CD4-positive, alpha-beta T cell treated with Interleukin-21 for 1 hour (primary cell): ENCODE measurements at places on chromosomes 7 and 10.

GRCh38 chr7:50507898-50508470, 57.2 kb downstream of the DDC start:
- no peak for DNase-seq

DNA sequence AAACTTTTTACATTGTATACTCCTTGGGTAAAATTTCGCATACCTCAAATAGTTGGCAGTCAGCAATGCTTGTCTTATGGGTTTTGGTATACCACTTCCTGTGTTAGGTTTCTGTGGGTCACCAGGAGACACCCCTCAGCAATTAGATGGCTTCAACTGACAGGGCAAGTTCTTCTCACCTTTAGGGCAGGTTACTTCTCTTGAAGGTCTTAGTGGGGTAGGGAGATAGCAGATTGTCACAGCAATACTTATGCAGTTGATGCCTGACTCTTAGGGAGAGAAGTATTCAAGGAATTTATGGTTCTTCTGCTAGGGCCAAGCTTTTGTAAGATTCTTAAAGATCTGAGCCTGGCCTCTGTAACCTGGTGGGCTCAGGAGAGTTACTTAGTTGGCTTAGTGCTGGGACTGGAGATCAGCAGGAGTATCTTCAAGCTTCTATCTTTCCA, 42.9 kb downstream of the MKLN1 start:
- DNase-seq = peak; percentile 55

- DNase-seq = no peak
These were observed 406.9 kb downstream of the SFMBT2 start for GRCh38 chr10:7003831-7004395.

GRCh38 chr10:110007161-110007700, 553 bp upstream of the ADD3 start:
- DNase-seq = no peak

DNA sequence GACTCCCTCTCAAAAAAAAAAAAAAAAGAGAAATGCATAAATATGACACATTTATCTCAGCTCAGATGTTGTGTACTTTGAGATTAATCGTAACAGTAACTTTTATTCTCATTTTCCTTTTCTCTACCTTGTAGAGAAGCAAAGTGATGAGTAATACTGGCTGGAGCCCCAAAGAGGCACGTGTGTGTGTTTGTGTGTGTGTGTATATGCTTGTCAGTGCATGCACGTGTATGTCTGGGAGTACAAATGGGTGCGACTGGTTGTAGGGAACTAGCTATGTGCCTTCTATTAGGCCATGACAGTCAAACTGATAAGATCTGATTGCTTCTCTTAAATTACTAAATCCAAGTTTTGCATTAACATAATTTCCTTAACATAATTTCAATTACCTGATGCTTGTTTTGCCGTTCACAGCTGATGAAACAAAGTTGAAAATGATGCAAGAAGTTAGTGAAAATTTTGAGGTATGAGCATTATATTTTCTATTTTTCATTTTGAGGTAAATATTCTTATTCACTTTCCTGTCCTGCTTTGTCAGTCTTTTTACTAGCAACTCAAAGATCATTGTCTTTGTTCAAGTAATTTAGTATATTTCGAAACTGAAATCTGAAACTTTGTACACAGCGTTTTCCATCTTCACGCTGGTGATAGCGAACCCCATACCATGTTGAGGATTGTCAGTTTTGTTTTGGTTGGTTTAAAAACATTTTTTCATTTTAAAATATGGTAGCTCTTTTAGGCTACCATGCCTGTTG, 3.4 kb downstream of the TRRAP start:
- DNase-seq = no peak

GRCh38 chr7:23129036-23129435, 23.5 kb downstream of the KLHL7 start:
- no peak for DNase-seq

- DNase-seq = peak; percentile 12
These were observed 109.9 kb downstream of the AHR start for GRCh38 chr7:17408245-17408903.

DNA sequence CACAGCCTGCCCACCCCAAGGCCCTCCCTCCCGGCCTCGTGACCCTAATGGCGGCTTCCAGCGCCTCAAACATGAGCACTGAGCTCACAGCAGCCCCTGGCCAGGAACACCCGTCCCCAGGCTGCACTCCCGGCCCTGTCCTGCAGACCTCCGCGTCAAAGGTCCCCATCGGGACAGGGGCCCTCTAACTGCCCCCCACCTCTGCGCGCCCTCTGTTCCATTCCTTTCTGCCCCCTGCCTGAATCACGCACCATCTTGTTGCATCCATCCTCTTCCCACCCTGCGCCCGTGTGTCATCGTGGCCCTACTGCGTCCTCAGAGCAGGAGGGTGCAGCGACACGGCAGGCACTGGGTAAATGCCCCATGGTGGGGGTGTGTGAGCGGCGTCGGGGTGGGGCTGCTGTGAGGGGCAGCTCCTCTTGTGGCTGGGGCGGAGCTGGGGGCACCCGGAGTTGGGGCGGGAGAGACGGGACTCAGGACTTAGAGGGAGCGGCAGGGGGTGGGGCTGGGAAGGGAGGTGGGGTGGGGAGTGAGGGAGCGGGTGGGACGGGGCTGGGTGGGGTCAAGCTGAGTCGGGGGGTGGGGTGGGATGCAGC, 13.4 kb downstream of the SLC29A4 start:
- peak; percentile 21 for DNase-seq

- no peak for DNase-seq
These were observed 430.2 kb downstream of the LRMDA start for GRCh38 chr10:75861582-75861981.

GRCh38 chr7:148753224-148753623, 54.5 kb downstream of the CUL1 start:
- no peak for DNase-seq

DNA sequence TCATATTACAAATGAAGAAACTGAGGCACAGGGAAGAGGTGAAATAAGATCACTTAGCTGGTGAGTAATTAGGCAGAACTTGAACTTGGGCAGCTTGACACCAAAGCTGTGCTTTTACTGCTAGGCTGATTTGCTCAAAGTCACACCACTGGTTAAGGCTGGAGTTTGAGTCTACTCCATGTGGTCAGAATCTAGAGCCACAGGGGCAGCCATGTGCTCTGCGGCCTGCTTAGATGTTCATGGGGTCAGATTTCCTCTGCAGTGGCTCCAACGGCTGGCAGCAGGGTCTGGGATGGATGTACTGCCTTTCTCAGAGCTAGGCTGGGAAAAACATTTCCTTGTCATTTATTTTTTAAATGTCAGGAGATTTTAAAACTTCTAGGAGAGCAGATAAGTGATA, 417.5 kb downstream of the KCNMA1 start:
- no peak for DNase-seq

- DNase-seq = peak; percentile 18
These were observed 37.7 kb upstream of the ITGB1 start for GRCh38 chr10:32995751-32996150.

GRCh38 chr7:157010588-157011332, at the start of gene MNX1:
TSS of gene MNX1 (minus strand) at chr7:157010663. CDS start at chr7:157010350, 313 bp downstream.
- peak; percentile 57 for DNase-seq

DNA sequence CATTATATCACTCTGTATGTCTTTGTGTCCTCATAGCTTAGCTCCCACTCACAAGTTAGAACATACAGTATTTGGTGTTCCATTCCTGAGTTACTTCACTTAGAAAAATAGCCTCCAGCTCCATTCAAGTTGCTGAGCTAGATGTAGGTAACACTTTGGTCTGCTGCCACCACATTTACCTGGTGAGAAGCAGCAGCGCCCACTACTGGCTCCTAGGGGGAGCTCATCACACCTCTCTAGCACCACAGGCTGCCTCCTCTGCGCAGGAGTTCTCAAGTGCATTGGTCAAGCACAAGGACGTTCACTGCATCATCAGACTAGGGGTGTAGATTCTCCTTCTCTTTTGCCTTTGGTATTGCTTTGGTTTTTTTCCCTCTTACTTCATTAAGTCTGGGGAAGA, 530.9 kb upstream of the AUTS2 start:
- no peak for DNase-seq

GRCh38 chr7:121610243-121610642, 214.1 kb upstream of the FAM3C start:
- no peak for DNase-seq
